ENCODE measurements at places on chromosomes 11 and 22.

GRCh38 chr11:82924522-82925224 lies 23.1 kb downstream of the DDIAS start:
- DNase-seq = no peak

DNA sequence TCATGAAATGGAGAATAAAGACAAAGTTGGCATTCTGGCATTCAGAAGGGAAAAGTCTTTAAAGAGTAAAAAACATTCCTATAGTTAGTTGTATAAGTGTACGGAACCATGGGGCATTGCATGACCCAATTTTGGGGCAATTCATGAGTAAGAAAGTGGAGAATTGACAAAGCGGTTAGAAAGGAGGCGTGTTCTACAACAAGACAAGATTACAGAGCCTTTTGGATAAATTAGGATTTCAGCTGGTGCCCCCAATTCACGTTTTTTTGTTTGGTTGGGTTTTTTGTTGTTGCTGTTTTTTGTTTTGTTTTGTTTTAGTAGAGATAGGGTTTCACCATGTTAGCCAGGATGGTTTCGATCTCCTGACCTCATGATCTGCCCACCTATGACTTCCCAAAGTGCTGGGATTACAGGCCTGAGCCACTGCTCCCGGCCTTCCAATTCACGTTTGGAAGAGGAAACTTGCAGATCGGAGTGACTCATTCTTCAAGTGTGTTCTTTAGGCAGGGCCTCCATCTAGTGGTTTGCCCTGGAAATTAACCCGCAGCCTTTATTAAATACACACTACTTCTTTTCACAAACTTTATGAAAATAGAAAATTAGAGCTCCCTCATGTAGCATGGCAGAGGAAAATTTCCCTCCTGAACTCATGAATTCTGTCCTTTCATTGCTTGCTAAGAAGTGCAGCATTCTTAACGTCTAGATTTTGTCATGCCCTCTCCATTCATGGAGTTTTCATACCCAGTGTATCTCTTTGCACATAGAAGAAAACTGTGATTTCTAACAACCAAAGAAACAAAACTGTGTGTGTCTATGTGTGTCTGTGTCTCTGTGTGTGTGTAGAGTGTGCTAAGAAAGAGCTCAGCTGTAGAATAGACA lies 118.1 kb downstream of the BBOX1 start:
- DNase-seq = peak; percentile 60

- DNase-seq = no peak
Observed at GRCh38 chr11:17649696-17650095, 69.7 kb upstream of the MYOD1 start.

DNA sequence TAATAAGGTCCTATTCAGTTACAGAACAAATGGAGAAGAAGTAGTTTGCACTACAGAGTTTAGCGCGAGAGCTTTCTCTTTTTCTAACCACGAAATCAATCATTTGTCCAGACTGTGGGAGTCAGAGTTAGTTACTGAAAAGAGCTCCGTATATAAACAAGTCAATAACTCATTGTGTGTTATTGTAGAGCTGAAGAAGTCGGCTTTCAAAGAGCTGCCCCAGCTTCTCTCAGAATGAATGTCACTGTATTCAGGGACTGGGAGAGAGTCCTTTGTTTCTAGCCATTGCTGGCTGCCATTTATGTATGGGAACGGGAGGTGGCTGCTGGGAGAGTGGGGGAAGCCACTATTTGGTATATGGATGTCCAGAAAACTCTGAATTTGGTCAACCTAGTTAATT lies 227.8 kb downstream of the DCDC1 start:
- DNase-seq = peak; percentile 74

DNA sequence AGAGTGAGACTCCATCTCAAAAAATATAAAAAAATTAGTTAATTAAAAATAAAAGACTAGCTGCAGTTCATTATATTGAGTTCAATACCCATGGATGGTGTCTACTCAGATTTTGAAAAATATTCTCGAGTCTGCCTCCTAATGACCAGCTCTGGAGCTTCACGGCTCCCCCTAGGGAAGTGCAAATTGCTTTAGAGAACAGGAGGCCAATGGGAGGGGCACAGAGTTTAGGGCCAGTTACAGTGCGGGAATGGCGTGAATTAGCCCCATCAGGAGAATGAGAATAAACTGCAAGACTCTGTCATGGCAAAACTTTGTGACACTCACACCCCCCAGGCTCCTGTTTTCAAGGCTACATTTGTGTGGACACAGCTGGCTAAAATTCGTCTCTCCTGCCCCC lies 4.6 kb downstream of the FGF4 start:
- no peak for DNase-seq

DNA sequence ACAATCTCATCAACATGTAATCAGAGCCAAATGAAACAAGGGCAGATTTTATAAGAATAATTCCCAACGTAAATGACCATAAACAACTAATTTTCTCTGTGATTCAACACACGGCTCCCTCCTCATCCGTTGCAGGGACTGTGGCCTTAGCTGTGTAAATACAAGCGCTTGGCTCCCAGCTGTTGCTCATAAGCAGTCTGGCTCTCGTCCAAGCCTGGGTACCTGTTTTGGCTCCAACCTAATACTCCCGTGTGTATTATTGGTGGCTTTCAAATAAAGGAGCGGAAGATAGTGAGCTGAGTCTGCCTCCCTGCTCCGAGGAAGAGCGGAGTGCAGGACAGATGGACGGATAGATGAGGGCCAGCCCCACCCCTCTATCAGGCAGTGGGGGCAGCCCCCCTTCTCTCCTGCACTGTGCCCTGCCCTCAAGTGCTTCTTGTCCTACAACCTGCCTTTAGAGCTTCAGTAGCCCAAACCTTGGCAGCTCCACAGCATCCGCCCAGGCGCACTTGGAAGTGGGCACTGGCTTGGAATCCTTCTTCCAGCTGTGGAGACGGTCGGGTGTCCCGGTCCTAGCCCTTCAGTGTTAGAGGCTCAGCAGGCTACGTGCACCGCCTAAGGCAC lies 670.9 kb downstream of the BRD1 start:
- DNase-seq = no peak

DNA sequence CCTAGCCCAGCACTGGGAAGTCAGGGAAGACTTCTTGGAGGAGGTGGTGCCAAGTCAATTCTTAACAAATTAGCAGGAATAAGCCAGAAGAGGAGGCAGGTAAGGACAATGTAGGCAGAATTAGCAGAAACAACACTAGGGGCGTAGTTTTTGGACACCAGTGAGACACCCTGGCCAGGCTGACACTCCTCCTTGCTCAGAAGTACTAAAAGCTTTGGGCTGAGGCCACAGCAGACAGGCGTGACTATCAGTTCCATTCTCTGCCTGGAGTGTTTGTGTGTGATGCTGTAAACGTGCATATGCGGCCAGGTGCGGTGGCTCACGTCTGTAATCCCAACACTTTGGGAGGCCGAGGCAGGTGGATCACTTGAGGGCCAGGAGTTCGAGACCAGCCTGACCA lies 36.0 kb downstream of the PHF21B start:
- no peak for DNase-seq

- no peak for DNase-seq
Observed at GRCh38 chr11:96187822-96188221, 155.2 kb downstream of the MAML2 start.

DNA sequence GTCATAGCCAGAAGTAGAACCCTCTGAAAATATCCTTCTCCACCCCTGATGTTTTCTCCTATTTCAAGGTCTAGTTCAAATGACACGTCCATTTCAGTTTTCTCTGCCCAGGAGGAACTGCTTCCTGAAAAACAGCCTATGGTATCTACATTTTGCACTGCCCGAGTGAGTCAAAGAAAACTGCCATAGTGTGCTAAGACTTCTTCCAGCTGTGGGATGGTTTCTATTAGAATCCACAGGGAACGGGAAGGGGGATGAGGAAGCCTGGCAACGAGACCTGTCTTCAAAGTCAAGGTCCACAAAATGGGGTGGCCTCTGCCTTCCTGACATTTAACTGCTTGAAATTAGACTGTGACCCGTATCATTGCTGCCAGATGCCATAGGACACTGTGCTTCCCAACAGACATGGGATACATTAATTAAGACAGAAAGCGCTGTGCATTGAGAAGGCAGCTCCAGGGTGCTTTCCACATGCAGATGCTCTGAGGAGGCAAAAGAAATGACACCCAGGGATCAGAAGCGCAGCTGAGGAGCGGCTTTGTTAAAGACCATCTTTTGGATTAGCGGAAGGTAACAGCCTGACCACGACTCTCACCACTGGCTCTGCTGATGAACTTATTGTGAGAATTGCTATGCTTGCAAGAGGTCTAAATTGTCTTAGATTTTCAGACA lies 39.4 kb upstream of the NUP50 start:
- DNase-seq = no peak

DNA sequence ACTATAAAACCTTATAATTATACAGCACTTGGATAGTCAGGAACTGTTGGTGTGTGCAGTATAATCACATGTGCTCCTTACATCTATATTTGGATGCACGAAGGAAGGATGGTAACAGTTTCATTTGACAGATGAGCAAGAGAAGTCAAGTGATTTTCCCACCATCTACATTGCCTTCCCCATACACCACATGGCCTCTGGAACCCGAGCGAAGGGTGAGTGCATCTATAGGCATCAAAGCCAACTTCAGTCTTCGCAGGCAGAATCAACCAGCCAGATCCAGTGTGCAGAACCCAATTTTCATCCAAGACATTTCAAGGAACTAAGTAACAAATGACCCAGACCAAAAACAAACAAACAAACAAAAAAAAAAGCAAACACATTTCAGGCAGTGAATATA lies 85.1 kb upstream of the BLID start:
- no peak for DNase-seq

DNA sequence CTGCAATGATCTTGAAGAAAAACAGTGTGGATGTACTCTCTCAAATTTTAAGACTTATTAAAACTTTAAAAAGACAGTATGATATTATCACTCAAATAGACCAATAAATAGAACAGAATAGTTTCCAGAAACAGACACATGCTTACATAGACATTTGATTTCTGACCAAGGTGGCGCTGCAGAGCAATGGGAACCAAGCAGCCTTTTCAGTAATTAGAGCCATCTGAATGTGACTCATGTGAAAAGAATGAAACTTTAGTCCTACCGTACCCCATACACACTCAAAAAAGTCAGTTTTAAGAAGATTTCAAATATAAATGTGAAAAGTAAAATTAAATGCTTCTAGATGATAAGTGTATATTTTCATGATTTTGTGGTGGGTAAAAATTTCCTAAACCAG lies 74.2 kb upstream of the MS4A8 start:
- DNase-seq = no peak

DNA sequence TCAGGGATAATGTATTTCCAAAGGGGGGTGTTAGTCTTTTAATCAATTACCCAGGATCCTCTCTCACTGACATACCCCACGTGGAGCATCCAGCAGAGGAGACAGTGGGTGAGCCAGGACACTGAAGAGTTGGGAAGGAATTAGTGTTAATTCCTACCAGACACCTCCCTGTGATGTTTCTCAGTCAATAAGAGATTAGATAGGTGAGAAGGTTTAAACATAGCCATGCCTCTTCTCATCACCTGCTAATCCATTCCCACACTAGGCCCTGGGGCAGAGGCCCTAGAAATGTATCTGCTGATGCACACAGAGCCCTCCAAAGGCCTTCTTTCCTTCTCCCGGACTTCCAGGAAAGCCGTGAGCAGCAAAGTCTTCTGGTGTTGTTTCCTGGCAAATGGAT lies 363.6 kb upstream of the LARGE1 start:
- no peak for DNase-seq

- no peak for DNase-seq
Observed at GRCh38 chr11:15933886-15934625, 422.3 kb downstream of the SOX6 start.

- no peak for DNase-seq
Observed at GRCh38 chr11:47127213-47127612, 49.5 kb downstream of the ARFGAP2 start.

DNA sequence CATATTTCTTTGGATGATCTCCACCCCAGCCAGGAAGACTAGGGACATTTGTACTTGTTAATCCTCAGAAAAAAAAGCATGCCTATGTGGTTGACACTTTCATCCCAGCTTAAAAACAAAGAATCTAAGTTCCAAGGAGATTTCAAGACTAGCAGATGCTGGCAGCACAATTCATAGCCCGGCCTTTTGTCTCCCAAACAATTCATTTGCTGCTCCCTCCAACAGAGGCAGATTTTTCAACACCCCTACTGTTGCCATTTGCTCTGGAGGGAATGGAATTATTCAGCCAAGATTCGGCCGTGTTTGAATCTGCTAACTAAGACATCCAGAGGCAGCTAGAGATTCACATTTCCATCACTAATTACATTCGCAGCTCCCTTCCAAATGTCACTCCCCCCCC lies 15.3 kb downstream of the P2RX3 start:
- DNase-seq = no peak

GRCh38 chr11:66124564-66124963 lies 54.5 kb downstream of the PACS1 start:
- DNase-seq = no peak

DNA sequence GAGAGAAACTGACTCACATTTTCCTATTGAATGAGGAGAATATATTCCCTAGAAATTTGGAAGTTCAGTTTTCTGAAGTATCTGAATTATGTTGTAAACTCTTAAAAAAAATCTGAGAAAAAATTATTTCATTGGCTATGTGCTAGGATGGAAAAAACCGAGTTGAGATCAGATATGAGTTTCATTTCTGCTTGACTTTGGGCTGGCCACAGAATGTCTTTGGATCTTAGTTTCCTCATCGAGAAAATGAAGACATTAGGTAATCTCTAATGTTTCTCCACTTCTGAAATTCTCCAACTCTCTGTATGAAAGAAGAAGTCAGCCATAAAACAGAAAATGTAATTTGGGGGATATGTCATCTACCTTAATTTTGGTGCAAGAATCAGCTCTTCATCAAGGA lies 28.8 kb downstream of the SLN start:
- no peak for DNase-seq

GRCh38 chr22:22753526-22754267 lies 109.3 kb downstream of the GGTLC2 start:
- DNase-seq = no peak

- no peak for DNase-seq
Observed at GRCh38 chr11:79088967-79089366, 351.9 kb downstream of the TENM4 start.

- no peak for DNase-seq
Observed at GRCh38 chr22:46758121-46758520, 4.3 kb upstream of the TBC1D22A start.

DNA sequence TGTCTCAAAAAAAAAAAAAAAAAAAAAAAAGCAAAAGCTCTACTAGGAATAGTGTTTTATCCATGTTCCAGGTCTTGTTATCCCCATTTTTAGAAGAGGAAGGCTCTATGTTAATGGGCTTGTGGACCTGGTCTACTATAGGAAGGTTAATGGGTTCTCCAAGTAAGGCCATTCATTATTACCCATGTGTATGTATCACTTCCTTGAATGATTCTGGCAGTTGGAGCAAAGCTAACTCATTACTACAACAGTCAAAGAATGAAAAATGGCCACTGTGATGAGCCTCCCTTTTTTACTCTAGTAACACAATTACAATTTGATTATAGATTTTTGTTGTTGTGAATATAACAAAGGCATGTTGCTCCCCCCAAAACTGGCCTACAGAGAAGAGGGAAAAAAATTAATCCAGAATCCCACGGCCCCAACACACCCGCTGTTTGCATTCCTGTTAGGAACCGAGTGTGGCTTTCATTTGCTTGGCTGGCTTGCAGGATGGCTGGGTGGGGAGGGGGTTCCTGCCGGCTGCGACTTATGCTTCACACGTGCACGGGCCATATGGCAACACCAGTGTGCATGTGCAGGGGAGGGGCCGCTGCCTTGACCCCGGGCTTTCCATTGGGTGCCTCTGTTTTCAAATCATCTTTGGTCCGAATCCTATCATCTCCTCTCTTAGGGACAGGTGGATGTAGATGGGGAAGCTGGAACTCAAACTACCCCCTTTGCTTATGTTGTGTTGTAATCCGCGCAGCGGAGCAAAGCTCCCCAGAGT lies 148.8 kb downstream of the HIPK3 start:
- no peak for DNase-seq

GRCh38 chr11:124879493-124880289 lies 14.5 kb downstream of the ROBO3 start:
- no peak for DNase-seq

All from NCI-H2227 treated with DMSO at 0.1 percent for 48 hours (cell line).